NCI-H1417 (cell line): ENCODE measurements at places on chromosomes 6 and 20.

- no peak for DNase-seq
These were observed 12.6 kb downstream of the ADTRP start for GRCh38 chr6:11766043-11766442.

DNA sequence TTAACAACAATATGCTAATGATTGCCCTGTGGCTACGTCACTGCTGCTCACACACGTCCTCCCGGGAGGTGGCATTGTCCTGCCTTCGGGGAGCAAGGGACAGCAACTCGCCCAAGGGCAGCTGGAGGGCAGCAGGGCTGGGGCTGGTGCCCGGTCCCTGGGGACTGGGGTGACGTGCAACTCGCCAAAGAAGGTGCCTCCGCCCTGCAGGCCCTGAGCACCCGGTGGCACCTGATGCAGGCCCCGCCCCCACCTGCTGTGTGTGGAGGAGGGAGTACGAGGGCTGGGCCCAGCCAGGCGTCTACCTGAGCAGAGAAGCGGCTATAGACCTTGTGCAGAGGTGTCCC is 64.8 kb upstream of the SLCO4A1 start:
- DNase-seq: no peak

DNA sequence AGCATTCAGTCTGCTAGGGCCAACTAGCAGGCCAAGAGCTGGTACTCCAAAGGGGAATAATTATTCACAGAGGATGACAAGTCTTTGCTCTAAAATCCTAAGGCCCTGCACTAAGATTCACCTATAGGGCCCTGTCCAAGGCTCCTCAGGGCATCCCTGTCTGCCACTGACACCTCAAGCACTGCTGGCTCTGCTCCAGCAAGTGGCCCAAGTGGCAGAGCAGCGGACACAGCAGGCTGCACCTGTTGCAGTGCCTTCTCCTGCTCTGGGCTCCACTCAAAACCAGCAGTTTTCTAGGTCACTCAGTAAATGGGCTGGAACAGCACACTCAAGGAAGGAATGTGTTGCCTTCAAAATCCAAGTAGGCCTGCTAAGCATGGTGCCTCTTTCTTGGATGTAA is 36.4 kb upstream of the SMOC2 start:
- DNase-seq: no peak

- no peak for DNase-seq
These were observed 214.2 kb upstream of the SUPT3H start for GRCh38 chr6:45591890-45592289.
